Myocyte (in vitro differentiated cells): ENCODE measurements at places on chromosomes 12 and 14.

DNA sequence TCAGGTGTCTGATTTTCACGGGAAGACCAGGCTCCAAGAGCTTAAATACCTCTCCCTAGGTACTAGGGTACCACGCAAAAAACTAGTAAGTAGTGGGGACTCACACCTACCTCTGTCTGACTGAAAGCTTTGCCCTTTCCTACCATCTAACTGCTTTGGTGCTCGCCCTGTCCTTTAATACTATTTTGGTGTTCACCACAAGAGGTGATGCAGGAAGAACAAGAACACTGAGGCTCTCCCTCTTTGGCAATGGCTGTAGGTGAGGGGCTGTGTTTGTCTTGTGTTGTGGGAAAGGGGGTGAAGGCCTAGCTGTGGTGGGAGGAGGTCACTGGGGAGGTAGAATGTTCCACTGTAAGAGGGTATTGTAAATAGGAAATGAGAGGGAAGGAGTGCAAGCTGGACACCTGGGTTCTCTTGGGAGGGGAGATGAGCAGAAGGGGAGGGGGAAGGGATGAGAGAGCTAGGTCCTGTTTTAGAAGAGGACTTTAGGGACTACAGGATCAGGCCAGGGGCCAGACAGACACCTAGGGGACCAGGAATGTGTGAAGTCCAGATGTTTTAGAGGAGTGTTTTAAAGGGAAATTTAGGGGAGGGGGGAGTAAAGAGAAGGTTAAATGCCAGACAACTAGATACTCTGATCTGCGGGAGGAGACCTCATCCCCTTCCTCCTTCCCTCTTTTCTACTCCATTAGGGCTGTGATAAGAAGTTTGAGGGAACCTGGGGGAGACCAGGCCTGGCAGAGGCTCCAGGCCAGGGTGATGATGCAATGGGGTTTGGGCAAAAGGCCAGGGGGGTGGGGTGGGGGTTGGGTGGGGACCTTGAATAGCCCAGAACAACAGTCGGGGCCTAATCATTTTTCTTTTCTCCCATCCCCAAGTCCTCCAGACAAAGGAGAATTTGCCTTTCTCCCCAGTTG, 2.1 kb downstream of the ITGA5 start:
- no peak for DNase-seq

- no peak for DNase-seq
Observed at GRCh38 chr12:38543151-38543550, 226.6 kb downstream of the ALG10B start.

DNA sequence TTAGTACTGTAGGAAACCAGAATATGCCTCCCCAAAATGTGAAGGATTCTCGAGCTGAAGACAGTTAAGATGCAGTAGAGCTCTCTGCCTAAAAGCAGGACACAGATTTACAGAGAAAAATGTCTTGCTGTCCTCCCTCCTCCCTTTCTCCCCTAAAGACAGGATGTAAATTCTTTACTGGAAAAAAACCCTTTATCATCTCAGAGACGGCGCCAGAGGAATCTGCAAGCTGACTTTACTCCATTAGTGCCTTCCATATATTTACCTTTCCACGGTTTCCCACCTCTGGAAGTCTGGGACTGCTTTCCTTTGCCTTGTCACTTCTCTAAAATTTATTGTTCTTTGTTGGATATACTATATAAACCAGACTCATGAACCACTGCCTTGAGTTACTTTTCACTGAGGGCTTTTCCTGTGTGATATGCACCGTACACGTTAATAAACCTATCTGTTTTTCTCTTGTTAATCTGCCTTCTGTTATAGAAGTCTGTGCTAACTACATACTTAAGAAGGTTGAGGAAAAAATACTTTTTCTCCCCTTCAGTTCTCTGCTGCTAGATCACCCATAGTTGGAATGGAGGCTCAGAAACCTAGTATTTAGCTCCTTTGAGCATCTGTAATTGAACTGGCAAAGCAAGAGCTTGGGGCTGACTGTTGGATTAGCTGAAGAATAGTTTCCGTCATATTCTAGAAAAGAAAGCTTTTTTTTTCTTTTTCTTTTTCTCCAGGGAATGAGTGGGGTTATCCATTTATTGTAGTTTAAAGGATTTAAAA, 99.9 kb downstream of the RAD51B start:
- DNase-seq: no peak

DNA sequence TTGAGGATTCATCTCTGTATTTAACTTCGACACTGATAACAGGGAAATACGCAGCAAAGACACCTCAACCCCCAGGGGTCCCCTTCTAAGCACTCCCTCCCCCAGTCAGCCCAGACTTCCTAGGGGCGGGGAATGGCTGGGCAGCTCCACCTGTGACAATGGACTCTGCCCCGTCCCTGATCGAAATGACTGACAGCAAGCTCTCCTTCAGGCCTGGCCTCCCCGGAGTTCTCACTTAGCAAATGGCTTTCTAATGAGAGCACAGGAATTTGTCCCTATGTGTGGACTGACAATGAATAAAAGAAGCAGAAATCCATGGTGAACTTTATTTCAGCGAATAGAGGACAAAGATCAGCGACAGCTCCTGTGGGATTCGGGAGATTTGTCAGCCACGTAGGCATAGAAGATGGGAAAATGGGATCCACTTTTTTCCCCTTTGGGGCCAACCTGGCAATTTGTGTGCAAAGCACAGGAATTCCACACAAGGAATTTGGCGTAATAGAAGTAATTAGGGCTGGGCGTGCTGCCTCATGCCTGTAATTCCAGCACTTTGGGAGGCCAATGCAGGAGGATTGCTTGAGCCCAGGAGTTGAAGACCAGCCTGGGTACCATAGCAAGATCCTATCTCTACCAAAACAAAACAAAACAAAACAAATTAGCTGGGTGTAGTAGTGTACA, 63.8 kb downstream of the TNFAIP2 start:
- DNase-seq: no peak

GRCh38 chr12:18224745-18225144, 36.6 kb upstream of the PIK3C2G start:
- DNase-seq: peak; percentile 52

- no peak for DNase-seq
Observed at GRCh38 chr14:55781046-55781445, 201.0 kb downstream of the KTN1 start.

DNA sequence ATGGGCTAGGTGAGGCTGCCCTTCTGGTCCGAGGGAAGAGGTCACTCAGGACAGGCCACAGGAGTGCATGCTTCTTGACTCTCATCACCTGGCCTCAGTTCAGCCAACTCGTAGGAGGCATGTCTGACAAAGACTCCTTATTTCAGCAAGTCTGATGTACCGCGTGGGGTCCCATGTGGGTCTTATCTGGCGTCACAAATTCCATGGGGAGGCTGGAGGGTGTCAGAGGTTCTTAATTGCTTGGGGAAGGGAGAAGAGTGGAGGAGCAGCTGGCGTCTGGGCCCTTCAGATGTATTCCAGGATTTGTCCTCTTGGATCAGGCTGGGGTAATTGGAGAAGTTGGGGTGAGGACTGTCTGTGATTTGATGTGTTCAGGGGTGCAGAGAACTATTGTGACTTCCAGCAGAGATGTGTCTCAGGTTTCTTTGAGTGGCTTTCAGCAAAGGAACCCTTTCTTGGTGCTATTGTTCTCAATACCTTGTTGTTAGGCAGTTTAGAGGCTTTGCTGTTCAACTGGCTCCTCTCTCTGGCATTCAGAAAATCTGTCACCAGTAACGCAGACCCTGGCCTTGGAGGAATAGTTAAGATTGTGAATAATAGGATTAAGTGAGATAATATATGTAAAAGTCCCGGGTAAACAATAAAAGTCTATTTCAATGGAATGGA, 60.1 kb downstream of the SUSD6 start:
- no peak for DNase-seq

DNA sequence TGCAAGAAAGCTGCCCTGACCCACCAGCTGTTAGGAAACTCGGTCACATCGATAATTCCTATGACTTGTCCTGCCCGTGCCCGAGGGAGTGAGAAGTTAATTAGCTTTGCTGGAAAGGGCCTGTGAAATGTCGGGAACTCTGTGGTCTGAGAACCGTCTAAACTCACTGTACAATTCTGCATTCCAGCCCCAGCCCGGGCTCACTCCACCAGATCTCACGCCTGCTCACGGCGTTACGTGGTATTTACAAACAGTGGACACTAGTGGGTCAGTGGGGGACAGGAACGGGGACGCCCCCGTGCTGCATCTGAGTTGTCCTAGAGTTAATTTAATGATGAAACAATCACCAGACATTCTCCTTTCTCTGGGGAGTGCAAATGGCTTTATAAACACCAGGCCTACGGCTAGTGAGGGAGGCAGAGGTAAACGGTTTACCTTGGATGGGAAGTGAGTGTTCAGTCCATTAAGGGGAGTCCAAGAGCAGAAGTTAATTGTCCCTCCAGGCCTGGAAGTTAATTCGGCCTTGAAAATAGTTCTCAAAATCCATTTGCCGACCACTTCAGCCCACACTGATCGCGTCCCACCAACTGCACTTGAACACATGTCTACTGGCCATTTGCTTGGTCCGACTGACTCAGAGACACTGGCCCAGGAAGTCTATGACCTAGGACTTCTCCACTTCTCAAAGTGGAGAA, 93.5 kb upstream of the MED13L start:
- DNase-seq: no peak

- DNase-seq: no peak
Observed at GRCh38 chr14:36829547-36829946, 167.9 kb downstream of the PAX9 start.

DNA sequence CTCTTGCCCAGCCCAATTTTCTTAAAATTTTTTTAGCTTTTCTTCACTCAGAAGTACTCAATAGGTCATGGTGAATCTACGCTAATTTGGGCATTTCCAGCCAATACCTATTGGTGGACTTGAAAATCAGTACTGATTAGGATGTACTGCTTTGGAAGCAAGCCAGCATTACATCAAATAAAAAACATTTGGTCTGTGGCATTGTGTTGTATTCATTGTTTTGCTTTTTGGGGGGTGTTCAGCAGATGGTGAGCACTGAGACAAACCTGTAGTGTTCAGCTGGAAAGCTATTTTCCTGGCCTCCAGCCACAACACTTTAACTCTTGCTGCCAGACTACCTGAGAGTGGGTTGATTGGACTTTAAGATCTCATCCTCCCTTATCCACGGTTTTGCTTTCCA, 4.0 kb downstream of the MAPKAPK5 start:
- DNase-seq: no peak

DNA sequence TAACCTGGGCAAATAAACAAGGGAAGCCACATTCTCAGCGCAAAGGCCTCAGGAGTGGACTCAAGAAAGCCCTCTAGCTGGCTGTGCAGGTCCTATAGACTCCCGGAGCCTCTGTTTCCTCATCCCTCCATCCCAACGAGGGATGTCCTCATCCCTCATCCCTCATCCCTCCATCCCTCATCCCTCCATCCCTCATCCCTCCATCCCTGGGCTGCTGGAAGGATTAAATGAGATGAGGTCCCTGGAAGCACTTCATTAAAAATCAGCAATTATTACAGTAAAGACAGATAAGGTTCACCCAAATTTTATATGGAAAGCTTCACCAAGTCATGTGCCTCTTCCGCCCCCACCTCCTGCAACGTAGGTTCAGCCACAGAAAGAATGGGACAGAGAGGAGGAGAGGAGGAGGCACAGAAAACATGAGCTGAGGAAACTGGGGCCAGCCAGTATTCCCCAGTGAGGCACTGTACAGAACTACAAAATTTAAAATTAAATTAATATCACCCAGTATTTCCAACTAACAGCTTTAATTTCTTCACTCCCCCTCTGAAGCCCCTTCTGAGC, 4.8 kb downstream of the ITPK1 start:
- no peak for DNase-seq

DNA sequence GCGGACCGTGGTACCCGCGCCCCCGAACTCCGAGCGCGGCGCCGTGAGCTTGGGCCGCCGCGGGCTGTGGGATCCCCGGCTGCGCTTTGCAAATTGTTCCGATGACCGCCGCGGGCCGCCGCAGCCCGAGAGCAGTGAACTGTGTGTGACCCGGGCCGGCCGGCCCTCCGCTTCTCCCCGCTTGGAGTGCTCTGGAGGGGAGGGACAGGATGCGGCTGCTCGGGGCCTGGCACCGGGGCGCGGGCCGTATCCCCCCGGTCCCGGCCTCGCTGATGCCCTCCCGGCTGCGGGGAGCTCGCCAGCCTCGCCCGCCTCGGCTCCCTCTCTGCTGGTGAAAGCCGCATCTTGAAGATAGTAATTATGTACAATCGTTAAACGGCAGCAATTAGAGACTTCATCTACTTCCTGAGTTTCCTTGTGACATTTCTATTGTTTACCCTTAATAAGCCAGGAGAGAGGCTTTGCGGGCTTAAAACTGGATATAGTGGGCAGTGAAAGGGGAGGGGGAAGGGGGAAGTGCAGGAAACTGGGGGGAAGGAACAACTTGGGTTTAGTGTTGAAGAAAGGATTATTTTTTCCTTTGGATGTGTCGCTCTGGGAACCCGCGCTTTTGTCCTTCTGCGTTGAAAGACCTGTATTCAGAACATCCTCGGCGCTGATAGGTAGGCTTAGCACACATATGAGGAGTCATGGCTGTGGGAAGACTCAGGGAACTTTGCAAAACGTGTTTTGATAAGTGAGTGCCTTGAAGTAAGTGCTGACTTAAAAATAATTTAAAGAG, 1.2 kb downstream of the PELI2 start:
- DNase-seq: peak; percentile 55

GRCh38 chr12:88579161-88579517, 1.1 kb downstream of the KITLG start:
- peak; percentile 56 for DNase-seq

GRCh38 chr12:42669553-42669952, 80.0 kb upstream of the PRICKLE1 start:
- no peak for DNase-seq

DNA sequence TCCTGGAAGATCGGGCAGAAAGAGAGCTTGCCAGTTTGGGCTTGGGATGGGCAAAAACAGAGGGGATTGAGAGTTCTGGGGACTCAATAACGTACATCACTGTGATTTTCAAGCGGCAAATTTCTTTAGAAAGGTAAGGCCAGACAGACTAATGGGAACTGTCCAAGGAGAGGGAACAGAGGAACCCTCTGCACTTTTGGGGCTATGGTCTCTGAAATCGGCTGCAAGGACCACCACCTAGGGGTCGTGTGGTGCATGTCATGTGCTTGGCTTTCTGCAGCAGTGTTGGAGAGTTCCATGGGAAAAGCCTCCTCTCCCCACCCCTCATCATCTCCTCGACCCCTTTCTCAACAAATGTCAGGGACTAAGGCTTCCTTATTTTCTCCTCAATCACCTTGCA, 79.6 kb downstream of the PPM1A start:
- no peak for DNase-seq

- no peak for DNase-seq
Observed at GRCh38 chr14:51607711-51608110, 44.0 kb upstream of the FRMD6 start.

GRCh38 chr12:113515082-113515856, 43.6 kb upstream of the LHX5 start:
- DNase-seq: no peak

GRCh38 chr12:19916974-19917373, 451.4 kb upstream of the PDE3A start:
- no peak for DNase-seq
